ENCODE measurements at places on chromosomes 2 and 18. TPM values are rescaled to one million over a fixed set of nuclear protein-coding genes. Genes with fewer than 3 reads are reported as not detected.

Gene ST6GAL2
- total RNA-seq = 139 TPM

DNA sequence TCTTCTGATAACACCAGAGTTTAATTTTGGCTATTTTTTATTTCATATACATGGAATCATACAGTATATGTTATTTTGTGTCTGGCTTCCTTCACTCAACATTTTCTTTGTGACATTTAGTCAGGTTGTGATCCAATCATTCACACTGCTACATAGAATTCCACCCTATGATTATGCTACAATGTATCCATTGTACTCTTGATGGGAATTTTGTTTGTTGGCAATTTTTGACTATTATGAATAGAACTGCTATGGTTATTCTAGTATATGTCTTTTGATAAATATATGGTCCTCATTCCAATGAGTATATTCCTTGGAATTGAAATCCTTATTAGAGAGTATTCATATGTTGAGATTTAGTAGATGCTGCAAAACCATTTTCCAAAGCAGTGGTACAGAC, 936.4 kb upstream of the CHAC2 start:
- no peak for DNase-seq

Gene RHOB
- total RNA-seq = 123 TPM

- DNase-seq = no peak
Measured at GRCh38 chr2:35973132-35973736, 382.3 kb upstream of the CRIM1 start.

Gene DSG4
- not detected for total RNA-seq

DNA sequence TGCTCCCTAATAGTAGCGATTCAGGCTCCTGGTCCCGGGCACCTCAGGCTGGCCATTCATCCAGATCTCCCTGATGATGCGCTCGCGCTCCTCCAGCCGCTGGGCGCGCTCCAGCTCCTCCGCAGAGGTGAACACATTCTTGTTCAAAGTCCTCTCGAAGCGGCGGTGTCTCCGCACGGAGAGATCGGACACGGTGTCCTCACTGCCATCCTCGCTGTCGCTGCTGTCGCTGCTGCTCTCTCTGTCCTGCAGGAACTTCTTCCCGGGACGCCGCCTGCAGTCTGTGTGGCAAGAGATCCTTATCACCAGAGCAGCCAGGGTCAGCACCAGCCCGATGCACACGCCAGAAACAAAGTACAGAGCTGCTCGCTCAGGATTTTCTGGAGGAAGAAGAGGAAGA, 67.5 kb downstream of the EVA1A start:
- DNase-seq = no peak

GRCh38 chr18:23087352-23087751, 47.9 kb upstream of the CABLES1 start:
- DNase-seq = no peak

Gene SERPINB10
- not detected for total RNA-seq

Measured in cerebellum (tissue), 4 donors.